ENCODE measurements at places on chromosomes 16 and 17.

GRCh38 chr16:11669380-11670146 is 1.3 kb downstream of the SNN start:
- H3K27me3 ChIP-seq, result no peaks in the 10 kb centered on the region
- H3K36me3 ChIP-seq, result peaks cover 7% of the 10 kb centered on the region
- H3K4me1 ChIP-seq, result peaks cover 58% of the 10 kb centered on the region
- no peak for DNase-seq

GRCh38 chr16:67486805-67487204 is 3.5 kb upstream of the AGRP start:
- H3K4me1 ChIP-seq, result peaks cover 46% of the 10 kb centered on the region
- peak overlapping the region; percentile 47 for H3K27ac ChIP-seq
- DNase-seq, result no peak

GRCh38 chr17:79930877-79931816 is 91.9 kb upstream of the CBX4 start:
- peak overlapping the region; percentile 84 for H3K27ac ChIP-seq
- no peaks in the 10 kb centered on the region for H3K36me3 ChIP-seq

DNA sequence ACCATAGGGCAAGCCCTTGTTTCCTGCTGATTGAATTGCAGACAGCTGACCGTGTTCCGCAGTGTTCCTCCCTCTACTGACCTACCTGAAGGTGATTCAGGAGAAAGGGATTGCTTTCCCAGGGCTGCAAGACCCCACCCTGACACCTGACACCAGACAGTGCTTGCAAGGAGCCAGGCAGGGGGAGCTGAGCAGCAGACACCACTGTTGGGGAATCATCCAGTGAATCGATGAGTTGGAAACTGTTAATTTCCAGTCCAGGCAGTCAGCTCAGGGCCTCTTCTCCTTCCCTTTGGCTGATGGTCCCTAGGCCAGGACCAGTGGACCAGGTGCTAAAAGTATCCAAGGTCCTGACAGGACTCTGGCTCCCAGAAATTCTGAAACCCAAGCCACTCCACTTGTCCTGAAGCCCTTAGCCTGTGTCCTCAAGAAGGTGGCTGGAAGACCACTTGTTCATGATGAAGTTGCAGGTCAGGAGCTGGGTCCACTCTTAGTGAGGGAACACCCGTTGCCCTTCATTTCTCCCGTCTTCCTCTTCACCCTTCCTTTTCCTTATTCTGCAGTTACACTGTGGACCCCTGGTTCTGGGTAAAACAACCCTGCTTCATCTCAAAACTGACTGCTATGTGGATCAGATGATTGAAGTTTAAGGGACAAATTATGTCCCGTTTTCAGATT is 9.5 kb upstream of the UNK start:
- no peaks in the 10 kb centered on the region for H3K27me3 ChIP-seq
- H3K27ac ChIP-seq, result peak overlapping the region; percentile 100
- no peak for DNase-seq
- peaks cover 27% of the 10 kb centered on the region for H3K4me1 ChIP-seq

DNA sequence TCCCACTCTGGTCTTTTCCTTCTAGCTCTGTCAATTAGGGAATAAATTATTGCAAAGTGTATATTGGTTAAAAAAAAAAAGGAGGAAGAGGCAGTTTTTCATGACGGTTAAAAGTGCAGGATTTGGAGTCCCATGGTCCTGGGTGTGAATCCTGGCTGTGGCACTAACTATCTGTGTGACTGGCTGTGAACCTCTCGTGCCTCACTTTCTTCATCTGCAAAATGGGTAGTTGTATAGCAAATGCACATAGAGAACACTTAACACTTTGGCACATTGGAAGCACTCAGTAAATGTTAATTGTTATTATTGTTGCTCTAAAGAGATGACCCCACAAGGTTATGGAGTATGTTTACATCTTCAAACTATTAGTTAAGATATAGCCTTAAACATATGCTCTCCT is 10.5 kb upstream of the KRT23 start:
- no peak overlapping the region for H3K4me3 ChIP-seq
- no peak for DNase-seq
- H3K27ac ChIP-seq, result no peak overlapping the region
- peaks cover 27% of the 10 kb centered on the region for H3K27me3 ChIP-seq
- no peaks in the 10 kb centered on the region for H3K4me1 ChIP-seq

DNA sequence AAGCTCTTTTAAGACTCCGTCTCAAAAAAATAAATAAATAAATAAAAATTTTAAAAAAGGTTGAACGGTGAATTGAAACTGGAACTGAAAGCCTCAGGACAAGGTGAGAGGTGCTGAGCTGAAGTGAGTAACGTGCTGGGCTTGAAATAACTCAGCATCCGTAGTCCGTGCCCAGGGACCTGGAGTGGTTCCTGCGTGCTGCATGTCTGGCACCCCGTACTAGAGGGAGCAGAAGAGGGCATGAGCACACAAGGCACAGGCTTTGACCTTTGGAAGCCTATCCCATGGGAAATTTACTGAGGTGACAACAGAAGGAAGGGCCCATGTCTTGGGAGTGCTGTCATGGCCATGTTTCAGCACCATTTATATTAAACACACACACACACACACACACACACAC is 4.5 kb upstream of the MEIOB start:
- no peak overlapping the region for H3K4me3 ChIP-seq
- DNase-seq, result no peak
- peaks cover 15% of the 10 kb centered on the region for H3K27me3 ChIP-seq

GRCh38 chr16:84795329-84796053 is 24.3 kb upstream of the CRISPLD2 start:
- H3K36me3 ChIP-seq, result peaks cover 12% of the 10 kb centered on the region
- H3K4me3 ChIP-seq, result no peak overlapping the region
- no peaks in the 10 kb centered on the region for H3K27me3 ChIP-seq
- H3K27ac ChIP-seq, result no peak overlapping the region
- no peaks in the 10 kb centered on the region for H3K4me1 ChIP-seq

DNA sequence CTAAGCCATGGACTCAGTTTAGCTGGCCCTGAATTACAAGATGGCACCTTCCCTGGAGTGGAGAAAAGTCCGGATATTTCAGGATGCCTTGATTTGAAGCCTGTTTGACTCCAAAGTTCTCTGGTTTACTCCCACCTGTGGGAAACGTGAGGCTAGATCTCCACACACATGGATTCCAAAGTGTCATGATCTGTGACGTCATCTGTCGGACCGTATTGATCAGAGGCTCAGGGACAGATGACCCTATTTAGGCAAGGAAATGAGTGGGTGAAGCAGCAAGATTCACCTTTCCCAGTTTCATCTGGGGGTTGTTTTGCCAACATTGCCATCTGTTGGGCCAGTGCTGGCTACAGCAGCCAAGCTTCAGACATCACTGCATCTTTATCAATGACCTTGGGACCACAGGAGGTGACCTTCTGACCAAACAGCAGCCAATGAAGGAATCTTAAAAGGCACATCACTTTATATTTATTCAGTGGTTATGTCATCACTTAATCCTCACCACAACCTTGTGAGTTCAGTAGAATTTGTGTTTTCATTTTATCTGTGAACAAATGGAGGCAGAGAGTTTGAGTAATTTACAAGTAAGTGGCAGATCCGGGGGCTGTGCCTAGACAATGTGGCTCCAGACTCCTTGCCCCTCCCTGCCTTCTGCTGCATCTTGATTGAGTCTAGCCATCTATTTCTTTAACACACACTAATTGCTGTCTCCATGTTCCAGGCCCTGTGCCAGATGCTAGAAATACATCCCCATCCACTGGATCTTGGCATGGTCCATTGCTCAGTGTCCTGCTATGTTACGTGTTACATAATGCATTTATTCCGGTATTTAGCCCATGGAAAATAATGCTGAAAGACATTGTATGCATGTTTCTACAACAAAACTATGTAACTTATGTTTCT is 1.5 kb upstream of the CDH13 start:
- peaks cover 28% of the 10 kb centered on the region for H3K27me3 ChIP-seq
- H3K4me3 ChIP-seq, result no peak overlapping the region
- DNase-seq, result no peak
- H3K36me3 ChIP-seq, result no peaks in the 10 kb centered on the region
- H3K27ac ChIP-seq, result no peak overlapping the region

- no peak for DNase-seq
- H3K4me1 ChIP-seq, result peaks cover 2% of the 10 kb centered on the region
- no peaks in the 10 kb centered on the region for H3K27me3 ChIP-seq
- no peak overlapping the region for H3K4me3 ChIP-seq
These were observed 83.5 kb downstream of the AMFR start for GRCh38 chr16:56341656-56342399.

- no peaks in the 10 kb centered on the region for H3K4me1 ChIP-seq
- H3K27me3 ChIP-seq, result peaks cover 3% of the 10 kb centered on the region
These were observed 621.2 kb upstream of the CDH5 start for GRCh38 chr16:65745201-65745708.

GRCh38 chr16:74296104-74296431 is 546 bp upstream of the PSMD7 start:
- H3K4me3 ChIP-seq, result peak overlapping the region; percentile 94
- H3K4me1 ChIP-seq, result peaks cover 12% of the 10 kb centered on the region
- H3K27me3 ChIP-seq, result no peaks in the 10 kb centered on the region
- H3K36me3 ChIP-seq, result peaks cover 9% of the 10 kb centered on the region

DNA sequence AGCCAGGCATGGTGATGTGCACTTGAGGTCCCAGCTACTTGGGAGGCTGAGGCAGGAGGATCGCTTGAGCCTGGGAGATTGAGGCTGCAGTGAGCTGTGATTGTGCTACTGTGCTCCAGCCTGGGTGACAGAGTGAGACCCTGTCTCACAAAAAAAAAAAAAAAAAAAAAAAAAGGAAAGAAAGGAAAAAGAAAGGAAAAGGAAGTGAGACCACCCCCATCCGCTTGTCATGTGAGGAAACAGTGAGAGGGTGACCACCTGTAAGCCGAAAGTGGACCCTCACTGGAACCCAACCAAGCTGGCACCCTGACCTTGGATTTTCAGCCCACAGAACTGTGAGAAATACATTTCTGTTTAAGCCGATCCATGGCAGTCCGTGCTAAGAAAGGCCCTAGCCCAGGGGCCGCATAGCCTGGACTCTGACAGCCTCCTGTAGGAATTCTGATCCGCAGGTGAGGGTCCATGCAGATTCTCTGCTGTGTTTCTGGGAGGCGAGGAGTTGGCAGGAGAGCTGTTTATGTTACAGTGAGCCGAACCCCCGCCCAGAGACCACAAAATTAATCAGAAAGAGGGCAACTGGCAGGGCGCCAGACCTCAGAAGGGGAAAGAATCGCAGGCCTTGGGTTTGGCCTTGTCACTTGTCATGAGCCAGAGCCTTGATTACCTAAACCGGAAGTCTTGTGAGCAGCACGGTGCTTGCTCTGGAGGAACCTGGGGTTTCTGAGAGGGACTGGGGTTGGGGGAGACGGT is 945 bp downstream of the SGSH start:
- H3K27ac ChIP-seq, result peak overlapping the region; percentile 97
- H3K36me3 ChIP-seq, result peaks cover 6% of the 10 kb centered on the region
- peak overlapping the region; percentile 97 for H3K4me3 ChIP-seq

- H3K36me3 ChIP-seq, result no peaks in the 10 kb centered on the region
- DNase-seq, result no peak
- no peak overlapping the region for H3K27ac ChIP-seq
These were observed 67.5 kb downstream of the KSR1 start for GRCh38 chr17:27523712-27524111.

DNA sequence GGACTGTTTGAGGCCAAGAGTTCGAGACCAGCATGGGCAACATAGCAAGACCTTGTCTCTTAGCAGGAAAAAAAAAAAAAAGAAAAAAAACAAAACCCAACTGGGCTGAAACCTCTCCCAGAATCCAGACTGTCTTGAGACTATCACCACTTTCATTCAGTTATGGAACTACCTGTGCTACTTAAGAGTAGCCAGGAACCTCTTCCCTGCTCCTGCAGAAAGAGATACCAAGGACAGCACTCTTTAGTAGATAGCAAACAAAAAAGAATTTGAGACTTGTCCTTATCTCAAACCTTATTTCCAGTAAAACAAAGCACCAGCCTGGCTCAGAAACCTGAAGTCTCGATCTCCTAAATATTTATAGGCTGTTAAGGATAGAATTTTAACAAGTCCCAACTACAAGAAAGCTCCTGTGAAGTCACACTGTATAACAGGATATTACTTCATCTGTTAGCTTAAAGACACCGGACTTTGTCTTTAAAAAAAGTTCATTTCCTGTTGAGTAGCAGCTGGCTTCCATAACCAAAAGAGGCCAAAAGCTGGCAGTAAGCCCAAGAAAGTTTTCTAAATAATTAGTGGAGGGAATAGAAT is 5.1 kb downstream of the CDR2 start:
- DNase-seq, result no peak
- H3K4me3 ChIP-seq, result no peak overlapping the region
- H3K36me3 ChIP-seq, result peaks cover 11% of the 10 kb centered on the region
- no peaks in the 10 kb centered on the region for H3K27me3 ChIP-seq
- peaks cover 21% of the 10 kb centered on the region for H3K4me1 ChIP-seq

- peaks cover 26% of the 10 kb centered on the region for H3K4me1 ChIP-seq
- H3K4me3 ChIP-seq, result no peak overlapping the region
- H3K36me3 ChIP-seq, result no peaks in the 10 kb centered on the region
These were observed 52.3 kb downstream of the KPNA2 start for GRCh38 chr17:68087851-68088250.

DNA sequence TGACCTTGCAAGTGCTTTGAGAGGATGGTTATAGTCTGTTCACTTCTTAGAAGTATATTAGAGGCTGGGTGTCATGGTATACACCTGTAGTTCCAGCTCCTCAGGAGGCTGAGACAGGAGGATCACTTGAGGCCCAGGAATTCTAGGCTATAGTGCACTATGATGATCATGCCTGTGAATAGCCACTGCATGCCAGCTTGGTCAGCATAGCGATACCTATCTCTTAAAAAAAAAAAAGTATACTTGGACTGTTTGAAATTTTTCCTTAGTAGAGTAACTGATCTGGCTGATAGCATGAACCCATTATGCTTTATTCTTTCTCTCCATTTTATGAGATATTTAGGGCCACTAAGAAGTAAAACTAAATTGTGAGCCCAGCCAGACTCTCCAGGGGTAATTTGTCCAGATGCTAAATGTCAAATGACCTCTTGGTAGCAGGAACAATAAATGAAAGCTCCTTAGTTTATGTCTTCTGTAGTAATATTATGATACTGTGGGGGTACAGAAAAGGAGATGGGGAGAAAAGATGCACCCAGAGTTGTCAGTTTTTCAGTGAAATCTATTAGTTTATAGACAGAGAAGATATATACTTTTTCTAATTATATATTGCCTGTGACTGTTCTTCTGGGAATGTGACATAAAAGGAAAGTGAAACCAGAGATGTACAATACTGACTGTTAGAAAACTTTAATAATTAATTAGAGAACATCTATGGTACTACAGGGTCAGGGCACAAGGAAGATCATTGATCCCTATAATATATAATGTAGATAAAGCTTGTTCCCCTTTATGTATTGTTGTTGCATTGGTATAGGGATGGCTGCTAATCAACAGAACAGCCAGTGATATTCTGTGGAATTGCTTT is 335.3 kb upstream of the TBX2 start:
- H3K27ac ChIP-seq, result no peak overlapping the region
- DNase-seq, result no peak
- no peak overlapping the region for H3K4me3 ChIP-seq
- H3K4me1 ChIP-seq, result no peaks in the 10 kb centered on the region

DNA sequence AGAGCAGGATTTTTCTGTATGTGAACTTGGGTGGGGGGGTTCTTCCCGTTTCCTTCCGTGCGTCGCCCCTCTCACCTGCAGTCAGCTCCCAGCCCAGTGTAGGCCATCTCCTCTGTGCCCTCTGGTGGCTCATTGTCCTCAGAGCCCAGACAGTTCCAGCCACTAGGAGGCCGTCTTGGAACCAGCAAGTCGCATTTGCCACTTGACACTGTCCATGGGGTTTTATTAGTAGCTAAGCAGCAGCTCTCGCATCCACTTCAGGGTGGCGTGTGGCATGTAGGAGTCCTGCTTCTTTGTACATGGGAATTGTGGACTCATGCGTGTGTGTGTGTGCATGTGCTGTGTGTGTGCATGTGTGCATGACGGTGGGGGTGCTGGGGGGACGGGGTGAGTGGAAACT is 74.0 kb downstream of the SEC14L1 start:
- no peak overlapping the region for H3K4me3 ChIP-seq
- no peak overlapping the region for H3K27ac ChIP-seq
- no peaks in the 10 kb centered on the region for H3K27me3 ChIP-seq
- no peak for DNase-seq
